ENCODE measurements at places on chromosomes 3 and 15.

DNA sequence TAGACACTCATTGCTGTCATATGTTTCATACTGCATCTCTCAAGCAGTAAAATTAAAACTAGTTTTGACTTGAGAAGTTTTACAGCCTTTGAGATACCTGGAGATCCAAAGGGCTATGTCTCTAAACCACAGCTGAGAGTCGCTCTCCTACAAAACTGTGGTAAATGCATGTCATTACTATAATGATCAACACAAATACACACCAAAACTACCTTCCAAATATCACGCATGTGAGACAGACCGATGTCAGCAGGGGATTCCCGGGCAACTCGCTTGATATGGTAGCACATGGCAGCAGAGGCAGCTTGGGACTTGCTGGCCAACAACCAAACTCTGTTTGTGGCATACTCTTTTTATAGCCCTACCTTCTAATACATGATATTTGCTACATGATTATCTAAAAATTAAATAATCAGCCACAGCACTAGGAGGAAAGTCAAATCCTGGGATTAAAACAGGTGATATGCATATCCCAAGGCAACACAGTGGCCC is 56.3 kb downstream of the PDZRN3 start:
- no peak for DNase-seq

DNA sequence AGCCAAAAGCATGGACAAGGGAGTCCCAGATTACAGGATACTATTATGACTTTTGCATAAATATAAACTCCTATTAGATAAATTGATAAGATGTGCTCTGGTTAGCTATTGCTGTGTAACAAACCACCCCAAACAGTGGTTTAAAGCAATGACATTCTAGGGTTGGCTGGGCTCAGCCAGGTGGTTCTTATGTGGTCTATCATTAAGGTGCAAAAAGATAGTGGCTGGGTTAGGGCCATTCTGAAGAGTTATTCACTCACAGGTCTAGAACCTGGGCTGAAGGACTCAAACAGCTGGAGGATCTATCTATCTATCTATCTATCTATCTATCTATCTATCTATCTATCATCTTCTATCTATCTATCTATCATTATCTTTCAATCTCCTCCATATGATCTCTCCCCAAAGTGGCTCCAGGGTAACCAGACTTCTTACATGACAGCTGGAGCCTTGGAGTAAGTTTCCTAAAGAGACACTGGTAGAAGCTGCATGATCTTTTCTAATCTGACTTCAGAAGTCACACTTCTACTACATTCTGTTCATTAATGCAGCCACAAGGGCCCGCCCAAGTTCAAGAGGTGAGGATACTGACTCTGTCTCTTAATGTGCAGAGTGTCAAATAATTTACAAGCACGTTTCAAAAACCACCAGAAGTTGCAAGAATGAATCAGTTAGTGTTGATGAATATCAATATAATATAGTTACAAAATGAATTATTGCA is 74.9 kb upstream of the XCR1 start:
- DNase-seq = no peak

DNA sequence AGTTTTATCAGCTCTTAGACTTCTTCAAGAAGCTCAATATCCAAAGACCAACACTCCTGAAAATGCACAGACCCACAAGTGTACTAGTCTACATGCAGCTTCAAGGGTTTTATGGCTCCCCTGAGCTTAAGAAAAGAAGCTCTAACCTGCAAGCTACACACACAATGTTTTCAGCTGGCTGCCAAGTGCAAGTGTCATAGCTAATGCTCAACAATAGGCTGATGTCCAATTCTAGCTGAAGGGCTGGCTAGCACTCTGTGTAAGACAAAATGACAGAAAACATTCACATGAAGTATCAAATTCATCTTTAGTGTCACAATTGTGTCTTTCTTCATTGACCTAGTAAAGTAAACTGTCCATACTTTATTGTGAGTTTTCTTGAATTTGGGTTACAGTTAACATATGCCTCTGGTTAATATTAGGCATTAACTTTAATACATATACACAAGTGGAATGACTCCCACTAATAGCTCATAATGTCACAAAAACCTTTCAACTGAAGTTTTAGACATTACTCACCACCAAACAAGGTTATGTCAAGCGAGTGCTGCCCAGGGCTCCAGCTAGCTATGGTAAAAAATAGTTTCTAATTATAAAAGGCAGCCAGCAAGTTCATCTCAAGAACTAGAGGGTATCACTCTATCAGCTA is 15.1 kb downstream of the ABI3BP start:
- no peak for DNase-seq

- peak; percentile 50 for DNase-seq
Measured at GRCh38 chr3:149494022-149494758, 19.7 kb downstream of the TM4SF4 start.

GRCh38 chr3:197027896-197028727 is 1.5 kb downstream of the MELTF start:
- DNase-seq = no peak

- DNase-seq = no peak
Measured at GRCh38 chr15:64264502-64264901, 91.5 kb downstream of the CSNK1G1 start.

- DNase-seq = no peak
Measured at GRCh38 chr15:32889214-32889613, 171.4 kb downstream of the GREM1 start.

DNA sequence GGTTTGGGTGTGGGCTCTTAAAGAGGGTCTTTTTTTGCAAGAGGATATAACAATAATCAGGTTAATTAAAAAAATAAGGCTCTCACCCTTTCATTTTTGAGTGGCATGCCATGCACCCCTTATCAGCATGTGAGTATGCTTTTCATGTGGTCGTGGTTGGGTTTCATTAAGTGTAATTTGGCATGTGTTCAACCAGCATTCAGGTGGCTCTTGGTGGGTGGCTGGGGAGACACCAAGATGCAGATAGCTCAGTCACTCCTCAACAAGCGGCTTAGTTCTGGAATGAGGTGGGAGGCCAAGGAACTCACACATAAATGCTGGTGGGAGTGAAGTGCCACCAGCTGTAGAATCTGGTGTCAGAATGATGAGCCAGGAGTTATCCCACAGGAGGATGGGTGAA is 66.8 kb downstream of the FLNB start:
- peak; percentile 10 for DNase-seq

DNA sequence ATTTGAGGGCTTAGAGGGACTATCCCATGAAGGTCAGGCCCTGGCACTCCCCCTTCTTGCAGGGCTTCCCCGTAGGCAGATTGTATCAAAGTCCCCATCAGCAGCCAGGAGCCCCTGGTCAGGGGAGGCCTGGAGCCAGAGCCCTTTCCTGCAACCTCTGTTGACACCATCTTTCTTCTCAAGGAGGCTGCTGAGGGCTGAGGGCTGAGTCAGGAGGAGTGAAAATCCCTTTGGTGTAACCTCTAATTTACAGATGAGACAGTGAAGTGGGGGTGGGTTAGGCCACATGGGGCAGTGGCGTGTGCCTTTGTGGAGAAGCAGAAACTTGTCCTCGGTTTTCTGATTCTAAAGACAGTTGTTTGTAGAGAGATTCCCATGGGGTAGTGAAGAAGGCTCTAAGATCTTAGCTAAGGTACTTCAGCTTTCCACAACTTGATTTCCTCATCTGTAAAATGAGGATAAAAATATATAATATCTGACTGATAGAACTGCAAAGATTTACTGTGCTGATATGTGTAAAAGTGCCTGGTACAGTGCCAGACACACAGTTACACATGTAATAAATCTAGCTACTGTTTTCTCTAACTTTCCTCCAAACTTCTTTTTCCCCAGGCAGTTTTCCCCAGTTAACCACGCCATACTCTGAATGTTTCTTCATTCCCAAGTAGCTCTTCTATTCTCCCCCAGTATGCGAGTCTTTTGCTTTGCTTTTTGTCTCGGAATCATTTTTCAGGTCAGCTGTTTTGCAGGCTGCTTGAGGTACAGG is 249.4 kb upstream of the TPM1 start:
- no peak for DNase-seq

- no peak for DNase-seq
Measured at GRCh38 chr3:48034000-48034516, 17.8 kb upstream of the MAP4 start.

- no peak for DNase-seq
Measured at GRCh38 chr3:125115640-125116039, 59.8 kb upstream of the HEG1 start.

DNA sequence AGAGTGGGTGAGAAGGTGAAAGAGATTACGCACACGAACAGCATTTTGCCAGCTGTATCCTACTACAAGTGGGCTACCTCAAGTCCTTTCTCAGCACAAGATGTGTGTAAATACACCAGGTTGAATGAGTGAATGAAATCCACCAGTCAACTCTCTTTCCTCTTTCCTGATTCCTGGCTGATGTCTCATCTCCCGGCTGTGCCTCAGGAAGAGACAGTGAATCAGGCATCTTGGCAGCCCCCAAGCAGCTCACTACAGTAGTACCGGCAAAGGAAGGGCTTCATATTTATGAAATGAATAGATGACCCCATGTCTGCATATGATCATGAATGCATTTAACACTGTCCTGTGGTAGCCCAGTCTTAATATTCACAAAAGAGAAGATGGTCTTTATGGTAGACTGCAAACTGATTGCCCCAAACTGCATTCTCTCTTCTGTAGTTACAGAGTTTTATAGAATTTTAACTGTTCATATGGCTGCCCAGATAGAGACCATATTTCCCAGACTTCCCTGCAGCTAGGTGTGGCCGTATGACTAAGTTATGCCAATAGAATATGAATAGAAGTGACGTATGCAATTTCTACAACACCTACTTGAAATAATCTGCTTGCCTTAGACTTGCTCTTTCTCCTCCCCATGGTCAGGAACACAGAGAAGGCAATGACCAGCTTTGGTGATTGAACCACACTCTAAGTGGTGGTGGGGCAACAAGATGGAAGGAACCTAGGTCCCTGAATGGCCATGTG is 22.7 kb downstream of the MGLL start:
- DNase-seq = no peak

DNA sequence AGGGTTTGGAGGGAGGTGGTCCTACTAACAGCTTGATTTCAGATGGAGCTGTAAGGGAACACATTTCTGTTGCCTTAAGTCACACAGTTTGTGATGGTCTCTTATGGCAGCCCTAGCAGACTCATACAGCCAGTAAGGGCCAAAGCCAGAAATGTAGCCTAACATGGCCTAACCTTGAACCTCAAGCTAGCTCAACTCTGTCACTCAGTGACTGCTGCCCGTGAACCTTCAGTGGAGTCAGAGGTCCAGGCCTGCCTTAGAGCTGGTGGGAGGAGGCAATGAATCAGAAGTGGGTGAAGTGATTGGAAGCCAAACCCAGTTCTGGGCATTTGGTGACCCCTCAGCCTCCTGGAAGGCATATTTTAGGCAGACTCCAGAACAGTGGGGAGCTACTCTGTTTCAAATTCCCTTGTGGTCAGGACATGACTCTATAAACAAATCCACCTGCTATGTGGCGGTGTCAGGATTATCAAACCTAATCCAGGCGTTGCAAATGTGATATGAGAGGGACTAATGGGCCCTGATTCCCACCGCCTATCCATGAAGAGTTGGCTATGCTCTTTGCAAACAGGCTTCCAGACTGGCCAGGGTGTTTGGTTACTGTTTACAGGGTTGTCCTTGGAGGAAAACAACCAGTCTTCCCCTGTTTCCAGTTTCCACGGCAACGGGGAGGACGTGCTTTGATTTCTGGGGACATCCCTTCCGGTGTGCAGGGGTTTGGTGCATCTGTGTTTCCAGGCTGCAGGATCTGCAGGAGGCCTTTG is 105.9 kb upstream of the AGBL1 start:
- DNase-seq = no peak

- DNase-seq = no peak
Measured at GRCh38 chr15:80926126-80926525, 63.5 kb downstream of the MESD start.

GRCh38 chr15:81807186-81807585 is 238.6 kb downstream of the MEX3B start:
- DNase-seq = no peak

DNA sequence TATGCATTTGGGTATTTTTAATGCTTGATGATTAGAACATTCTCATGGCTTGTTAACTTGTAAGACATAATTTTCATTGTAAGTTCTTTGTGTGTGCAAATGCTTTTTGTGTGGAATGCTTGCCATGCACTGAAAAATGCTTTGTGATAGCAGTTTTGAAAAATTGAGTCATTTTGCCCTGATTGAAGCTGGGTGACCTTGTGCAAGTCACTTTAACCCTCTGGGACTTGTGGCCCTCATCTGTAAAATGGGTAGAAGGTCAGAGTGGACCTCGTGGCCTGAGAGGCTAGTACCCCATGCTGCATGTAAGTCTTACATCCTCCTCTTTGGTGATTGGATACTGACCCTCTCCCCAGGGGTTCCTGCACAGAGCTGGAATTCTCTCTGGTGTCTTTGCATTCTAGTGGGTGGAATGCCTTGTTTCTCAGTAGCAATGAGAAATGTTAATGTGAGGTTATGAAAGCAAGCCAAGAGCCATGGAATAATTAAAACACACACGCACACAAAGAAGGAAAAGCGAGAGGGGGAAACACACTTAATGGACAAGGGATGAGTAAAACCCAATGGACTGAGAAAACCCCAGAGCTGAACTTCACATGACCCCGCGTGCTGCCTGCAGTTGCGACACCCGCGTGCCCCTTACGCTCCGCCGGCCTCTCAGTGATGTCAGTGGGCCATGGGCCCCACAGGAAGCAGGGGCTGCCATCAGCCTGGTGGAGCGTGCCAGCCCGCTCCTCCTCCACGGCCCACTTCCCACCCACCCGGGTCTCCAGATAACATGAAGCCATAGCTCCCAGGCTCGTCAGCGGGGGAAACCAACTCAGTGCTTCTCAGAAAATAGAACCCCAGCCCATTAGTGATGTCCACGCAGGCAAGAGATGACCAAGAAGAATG is 44.0 kb downstream of the SMAD3 start:
- peak; percentile 52 for DNase-seq

GRCh38 chr3:177358977-177359592 is 161.8 kb upstream of the TBL1XR1 start:
- peak; percentile 53 for DNase-seq

- no peak for DNase-seq
Measured at GRCh38 chr3:39158148-39158715, 4.8 kb upstream of the CSRNP1 start.

DNA sequence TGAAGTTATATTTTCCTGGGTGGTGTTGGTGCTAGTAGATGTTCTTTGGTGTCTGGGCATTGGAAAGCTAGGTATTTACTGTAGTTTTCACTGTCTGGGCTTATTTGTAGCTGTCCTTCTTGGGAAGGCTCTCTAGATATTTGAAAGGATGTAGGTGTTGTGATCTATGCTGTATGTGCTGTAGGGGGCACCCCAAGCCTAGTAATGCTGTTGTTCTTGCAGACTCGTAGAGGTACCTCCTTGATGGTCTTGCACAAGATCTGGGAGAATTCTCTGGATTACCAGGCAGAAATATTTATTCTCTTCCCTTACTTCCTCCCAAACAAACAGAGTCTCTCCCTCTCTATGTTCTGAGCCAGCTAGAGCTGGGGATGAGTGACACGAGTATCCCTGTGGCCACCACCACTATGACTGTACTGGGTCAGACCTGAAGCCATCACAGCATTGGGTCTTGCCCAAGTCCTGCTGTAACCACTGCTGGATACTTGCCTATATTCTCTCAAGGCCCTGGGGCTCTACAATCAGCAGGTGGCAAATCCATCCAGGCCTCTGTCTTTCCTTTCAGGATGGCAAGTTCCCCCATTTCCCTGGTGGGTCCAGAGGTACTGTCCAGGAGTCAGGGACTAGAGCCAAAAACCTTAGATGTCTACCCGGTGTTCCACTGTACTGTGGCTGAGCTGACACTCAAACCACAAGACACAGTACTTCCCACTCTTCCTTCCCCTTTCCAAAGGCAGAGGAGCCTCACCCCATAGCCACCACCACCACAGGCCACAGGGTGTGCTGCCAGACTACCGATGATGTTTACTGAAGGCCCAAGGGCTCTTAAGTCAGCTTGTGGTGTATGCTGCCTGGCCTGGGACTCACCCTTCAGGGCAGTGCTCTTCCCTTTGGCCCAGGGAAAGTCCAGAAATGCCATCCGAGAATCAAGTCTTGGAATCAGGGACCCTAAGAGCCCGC is 195.2 kb upstream of the DPPA4 start:
- DNase-seq = peak; percentile 41
